ENCODE measurements at places on chromosomes 6 and 20.

DNA sequence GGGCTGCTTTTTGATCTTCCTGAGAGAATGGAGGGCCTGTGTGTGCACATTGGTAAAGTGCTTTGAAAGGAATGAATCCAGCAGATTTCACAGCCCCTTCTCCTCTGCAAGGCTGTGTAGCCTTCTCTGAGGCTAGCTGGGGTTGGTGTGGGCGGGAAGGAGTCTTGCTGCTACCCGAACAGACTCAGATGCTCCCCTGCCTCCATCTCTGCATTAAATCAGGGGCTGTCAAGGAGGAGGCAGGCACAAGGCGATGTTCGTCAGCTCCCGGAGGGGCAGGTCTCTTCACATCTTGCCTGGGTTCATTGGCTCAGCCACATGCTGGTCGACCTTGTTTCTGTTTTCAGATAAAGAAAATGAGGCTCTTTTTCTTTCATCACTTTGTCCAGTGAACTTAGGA, 291.5 kb upstream of the SULF2 start:
- DNase-seq: no peak

DNA sequence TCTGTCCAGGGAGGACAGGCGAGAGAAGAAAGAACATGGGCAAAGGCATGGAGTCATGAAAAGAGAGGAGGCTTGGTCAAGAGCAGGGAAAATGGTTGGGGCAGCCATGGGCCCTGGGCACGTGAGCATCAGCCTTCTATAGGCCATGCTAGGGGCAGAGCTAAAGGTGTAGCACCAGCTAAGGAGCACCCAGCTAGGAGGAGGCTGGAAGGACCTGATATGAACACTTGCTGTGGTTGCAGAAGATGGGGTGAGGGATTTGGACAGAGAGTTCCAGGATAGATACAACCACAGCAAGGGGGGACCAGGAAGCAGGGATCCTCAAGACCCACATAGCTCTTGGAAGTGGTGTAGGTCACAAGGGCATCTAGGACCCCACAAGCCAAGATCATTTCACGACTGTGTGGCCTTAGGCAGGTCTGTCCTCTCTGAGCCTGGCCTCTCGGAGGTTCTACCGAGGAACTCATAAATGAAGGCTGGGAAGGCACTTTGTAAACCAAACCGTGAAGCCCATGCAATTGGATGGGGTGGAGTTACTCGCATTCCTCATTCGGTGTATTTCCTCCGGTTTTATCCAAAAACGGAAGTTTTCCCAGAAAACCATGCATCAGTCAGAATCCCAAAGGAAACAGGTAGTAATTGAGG, 74.0 kb upstream of the TOP1 start:
- no peak for DNase-seq

- DNase-seq: no peak
These were observed 790 bp upstream of the E2F1 start for GRCh38 chr20:33686984-33687366.

GRCh38 chr20:32986331-32986966, 17.8 kb downstream of the SUN5 start:
- no peak for DNase-seq

- DNase-seq: no peak
These were observed 3.8 kb downstream of the GUCA1A start for GRCh38 chr6:42176981-42177380.

- DNase-seq: no peak
These were observed 542.0 kb downstream of the DHX35 start for GRCh38 chr20:39503902-39504709.

DNA sequence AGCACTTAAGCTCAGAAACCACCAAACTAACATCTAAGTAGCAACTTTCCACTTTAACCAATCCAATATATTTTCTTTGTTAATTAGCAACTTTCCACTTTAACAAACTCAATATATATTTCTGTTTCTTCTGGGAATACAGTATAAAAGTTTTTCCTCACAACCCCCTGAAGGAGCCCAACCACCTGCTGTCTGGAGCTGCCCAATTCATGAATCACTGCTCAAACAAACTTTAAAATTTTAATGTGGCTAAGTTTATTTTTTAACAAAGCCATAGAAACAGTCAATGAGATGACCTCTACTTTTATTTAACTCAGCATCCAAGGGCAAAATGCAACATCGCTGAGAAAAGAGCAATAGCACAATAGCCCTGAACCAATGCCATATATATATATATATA, 500.1 kb downstream of the EPM2A start:
- no peak for DNase-seq

DNA sequence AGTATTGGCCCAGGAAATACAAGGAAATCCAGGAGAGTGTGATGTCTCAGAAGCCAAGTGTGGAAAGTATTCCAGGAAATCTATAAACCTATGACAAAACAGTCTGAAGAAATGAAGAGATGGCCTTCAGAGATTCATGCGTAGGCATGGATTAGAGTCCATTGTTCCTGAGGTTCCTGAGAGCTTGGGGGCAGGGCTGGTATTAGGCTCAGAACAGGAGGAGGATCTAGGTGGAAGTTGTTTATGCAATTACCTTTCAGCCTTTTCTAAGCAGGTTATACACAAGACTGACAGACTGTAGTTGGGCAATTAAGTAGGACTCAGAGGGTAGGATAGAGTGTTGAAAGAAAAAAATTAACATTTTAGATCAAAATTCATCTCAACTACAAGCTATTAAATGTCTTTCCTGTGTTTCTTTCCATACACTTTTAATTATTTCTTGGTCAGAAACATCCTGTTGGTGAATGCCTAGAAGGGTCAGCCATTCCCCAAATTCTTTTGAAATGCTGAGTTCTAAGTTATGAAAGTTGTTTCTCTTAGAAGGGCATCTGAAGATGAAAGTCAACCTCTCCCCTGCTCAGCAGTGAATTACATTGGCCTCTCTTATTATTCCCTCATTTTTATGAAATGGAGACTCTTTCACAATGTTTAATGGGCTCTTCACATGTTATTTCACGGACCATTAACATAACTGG, 201.2 kb upstream of the MYLIP start:
- no peak for DNase-seq

DNA sequence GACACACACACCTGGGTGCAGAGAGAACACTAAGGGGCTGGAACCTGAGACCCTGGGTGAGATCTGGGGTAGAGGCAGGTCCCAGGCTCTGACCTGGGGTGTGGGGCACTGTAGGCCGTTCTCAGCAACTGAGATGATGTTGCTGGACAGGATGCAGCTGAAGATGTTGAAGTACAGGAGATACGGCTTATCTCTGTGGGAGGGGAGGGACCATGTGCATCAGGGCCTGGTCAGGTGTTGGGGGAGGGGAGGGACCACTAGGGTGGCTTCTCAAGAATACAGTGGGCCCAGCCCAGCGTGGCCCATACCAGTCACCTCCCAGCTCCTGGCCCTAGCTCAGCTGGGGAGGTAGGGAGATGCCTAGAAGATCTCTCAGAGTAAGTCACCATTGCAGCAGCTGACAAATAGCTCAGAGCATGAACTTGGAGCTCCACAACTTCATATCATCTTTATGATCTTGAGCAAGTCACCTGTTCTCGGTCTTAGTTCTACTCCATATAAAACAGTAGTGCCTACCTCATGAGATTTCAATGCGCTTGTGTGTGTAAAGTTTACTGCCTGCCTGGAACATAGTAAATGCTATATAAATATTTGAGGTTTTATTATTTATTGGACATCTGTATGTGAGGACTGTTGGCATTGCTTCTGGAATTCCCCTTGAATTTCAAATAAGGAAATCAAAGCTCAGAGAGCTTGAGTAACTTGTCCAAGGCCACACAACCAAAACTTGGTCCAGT, 3.8 kb downstream of the SLC44A4 start:
- DNase-seq: no peak

- no peak for DNase-seq
These were observed 584.7 kb downstream of the BMP2 start for GRCh38 chr20:7352165-7352564.

GRCh38 chr6:142935553-142936517, 9.1 kb downstream of the HIVEP2 start:
- no peak for DNase-seq

DNA sequence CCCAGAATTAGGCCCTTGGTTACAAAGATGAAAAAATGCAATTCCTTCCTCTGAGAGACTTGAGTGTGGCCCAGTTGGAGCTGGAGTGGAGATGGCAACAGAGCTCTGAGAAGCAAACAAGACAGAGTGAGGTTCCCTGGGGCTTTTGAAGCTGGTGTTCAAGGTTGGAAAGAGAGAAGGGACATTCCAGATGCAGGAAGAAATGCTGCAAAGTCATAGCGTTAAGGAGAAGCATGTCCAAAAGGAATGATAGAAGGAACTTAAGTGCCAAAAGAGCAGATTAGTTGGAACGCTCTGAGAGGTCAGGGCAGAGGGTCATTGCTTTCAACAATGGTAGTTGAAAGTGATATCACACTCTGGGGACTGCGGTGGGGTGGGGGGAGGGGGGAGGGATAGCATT, 251.8 kb downstream of the TBC1D7 start:
- DNase-seq: no peak

GRCh38 chr20:49846206-49846807, 33.7 kb downstream of the SLC9A8 start:
- no peak for DNase-seq

DNA sequence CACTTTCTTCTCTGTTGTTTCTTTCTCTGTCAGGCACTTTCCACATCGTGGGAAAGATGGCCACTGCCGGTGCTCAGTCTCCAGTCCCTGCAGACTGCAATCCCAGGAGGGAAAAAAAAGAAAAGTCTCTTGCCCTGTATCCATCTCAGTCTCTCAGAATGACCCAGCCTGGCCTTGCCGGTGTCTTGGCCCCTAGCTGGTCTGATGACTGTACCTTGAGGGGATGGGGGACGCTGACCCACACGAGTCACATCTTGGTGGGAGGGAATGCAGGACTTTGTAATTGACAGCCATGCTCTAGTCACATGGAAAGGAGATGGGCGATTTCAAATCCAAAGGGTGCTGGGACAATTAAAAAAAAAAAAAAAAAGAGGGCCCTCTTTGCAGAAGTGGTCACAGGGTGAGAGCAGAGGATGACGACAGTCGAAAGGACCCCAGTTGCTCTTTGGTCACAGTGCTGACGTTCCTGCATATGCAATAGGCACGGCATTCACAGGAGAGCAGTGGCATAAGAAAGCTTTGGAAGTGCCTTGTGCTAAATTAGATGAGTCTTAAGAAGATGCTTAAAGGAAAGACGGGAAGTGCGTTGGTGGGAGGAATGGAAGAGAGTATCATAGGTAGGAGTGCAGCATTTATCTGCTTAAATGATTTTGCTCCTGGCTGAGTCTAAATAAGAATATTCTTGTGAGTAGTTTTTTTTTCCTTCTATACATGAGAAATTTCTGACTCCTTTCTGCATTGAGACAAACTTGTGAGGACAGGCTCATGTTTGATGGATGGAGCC, 63.9 kb upstream of the AKAP12 start:
- DNase-seq: no peak

- no peak for DNase-seq
These were observed 33.3 kb upstream of the ADGRF4 start for GRCh38 chr6:47665112-47665511.

- no peak for DNase-seq
These were observed 621.8 kb downstream of the CDH26 start for GRCh38 chr20:60579941-60580515.

DNA sequence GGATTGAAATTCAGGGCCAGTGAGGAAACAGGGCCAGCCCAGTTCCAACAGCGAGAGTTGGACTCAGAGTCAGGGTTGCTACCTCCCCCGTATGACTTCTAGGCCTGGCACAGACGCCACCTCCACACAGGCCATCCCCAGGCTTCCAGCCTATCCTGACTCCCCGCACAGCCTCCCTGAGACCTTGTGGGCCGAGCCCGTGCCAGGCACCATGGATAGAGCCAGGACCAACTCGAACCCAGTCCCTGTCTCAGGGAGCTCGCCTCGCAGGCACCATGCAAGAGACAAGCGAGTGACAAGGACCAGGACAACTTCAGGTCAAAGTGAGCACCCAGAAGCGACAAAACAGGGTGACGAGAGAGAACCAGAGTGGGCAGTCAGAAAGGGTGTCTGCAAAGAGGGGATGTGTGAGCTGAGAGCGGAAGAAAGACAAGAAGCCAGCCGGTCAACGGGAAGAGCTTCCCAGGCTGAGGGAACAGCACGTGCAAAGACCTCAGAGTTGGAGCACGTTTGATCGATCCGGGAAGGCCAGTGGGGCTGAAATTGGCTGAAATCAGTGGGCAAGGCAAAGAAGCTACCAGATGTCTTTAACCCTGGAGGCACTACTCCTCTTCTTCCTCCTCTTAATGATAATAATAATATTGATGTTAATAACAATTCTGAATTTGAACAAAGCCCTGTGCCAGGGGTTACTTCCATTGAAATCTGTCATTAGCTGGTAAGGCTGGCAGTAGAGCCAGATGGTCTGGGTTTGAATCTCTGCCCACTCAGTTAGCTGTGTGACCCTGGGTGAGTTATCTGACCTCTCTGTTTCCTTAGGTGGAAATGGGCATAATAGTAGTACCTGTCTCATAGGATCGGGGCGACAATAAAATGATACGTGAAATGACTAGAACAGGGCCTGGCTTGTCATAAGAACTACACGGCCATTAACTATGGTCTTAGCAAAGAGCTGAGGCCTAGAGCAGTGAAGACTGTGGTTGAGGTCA, 45.0 kb downstream of the KIAA1755 start:
- DNase-seq: no peak

GRCh38 chr6:15396808-15397207, 150.9 kb downstream of the JARID2 start:
- DNase-seq: no peak

DNA sequence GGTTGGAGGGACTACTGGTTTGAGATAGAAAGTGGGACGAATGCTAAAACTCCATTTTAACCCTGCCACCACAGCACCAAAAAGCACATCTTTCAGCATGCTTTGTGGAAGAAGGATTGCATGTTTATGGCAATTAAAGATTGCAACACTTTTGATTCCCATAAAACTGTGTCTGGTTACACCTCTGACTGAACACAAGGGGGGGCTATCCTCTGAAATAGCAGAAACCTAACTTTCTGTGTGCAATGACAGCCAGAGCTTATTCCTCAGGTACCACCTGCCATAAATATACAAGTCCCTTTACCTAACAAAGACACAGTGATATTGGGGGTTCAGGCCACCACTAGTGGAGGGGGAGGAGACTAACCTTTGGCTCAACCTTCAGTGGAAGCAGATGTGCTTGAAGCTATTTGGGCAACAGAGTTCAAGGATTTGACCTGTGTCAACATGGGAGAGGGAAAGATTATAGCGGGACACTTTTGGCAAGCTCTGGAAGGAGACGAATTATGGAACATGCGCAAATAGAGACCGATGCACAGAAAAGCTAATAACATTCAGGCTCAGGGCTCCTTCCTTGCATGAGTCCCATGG, 9.6 kb upstream of the PLG start:
- no peak for DNase-seq

DNA sequence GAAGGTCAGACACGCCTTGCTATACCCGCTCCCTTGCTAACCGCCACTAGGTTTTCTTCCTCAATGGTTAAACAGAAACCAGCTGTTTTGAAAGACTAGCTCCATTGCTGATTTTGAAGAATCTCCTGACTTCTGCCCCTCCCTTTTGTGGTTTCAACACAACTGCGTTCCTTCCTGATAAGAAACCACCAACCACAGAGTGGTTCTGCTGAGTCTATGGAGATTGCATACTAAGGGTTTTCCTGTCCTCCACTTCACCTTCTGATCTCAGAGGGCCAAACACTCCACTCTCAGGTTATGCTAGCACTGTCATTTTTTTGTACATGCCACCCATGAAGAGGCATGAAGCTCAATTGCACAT, 207.9 kb downstream of the MYLK4 start:
- no peak for DNase-seq
